ENCODE measurements at places on chromosomes 1 and 21.

GRCh38 chr1:206737729-206738201 lies 32.8 kb upstream of the IL19 start:
- no peak for DNase-seq

DNA sequence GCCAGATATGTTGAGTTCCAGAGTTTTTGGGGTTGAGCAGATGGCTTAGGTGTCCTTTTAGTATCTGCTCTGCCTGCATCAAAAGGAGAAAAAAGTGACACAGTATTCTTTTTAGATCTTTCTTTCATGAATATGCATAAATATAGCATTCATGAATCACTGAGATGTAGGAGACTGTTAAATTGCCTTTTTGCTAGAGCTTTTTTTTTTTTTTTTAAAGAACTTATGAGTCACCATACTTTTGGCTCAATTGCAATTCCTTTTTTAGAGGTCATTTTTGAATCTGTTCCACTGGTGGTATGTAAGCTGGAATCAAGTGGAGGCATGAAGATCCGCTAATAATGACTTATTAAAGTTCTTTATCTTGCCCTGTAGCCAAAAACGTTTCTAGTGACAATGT lies 480.9 kb upstream of the ZRANB2 start:
- DNase-seq: no peak

GRCh38 chr1:37323486-37324377 lies 150.6 kb upstream of the ZC3H12A start:
- peak; percentile 38 for DNase-seq

GRCh38 chr1:102191723-102192122 lies 195.0 kb upstream of the OLFM3 start:
- peak; percentile 26 for DNase-seq

DNA sequence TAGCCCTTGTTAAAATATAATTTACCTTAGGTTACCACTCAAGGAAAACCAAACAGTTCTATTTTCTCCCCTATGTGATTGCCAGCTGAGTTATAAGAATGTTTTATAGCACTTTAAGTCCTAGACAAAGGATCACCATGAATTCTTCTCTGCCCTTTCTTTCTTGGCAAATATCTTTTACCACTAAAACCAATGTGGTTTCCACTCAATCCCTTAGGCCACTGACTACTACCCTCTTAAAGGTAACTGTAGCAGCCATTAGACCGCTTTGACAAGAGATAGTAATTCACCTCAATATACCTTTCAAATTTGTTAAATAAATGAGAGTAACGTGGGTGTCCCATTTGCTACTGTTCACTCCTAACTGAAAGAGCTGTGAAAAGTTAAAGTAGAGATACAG lies 307.9 kb upstream of the PRMT6 start:
- DNase-seq: no peak

- no peak for DNase-seq
Measured at GRCh38 chr1:203089651-203090045, 3.8 kb upstream of the MYOG start.

DNA sequence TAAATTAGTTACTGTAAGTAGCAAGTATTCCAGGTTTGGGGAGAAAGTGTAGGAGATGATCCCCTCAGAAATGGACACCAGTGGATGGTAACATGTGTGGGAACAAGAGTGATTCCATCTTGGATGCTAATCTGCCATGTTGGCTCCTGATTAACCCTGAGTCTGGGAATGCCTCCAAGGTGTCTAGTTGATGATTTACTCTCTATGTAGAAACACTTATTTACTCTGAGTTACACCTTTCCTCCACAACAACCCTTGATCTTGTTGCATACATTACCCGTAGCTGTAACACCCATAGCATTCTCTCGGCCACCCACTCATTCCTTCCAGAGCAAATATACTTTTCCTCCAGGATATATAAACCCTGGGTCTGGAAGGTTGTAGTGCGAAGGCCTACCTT lies 315.9 kb upstream of the GREM2 start:
- no peak for DNase-seq

- DNase-seq: peak; percentile 33
Measured at GRCh38 chr1:25799935-25800702, at the start of gene SELENON. TSS of gene SELENON (plus strand) at chr1:25800193. CDS start at chr1:25800231, 38 bp downstream.

DNA sequence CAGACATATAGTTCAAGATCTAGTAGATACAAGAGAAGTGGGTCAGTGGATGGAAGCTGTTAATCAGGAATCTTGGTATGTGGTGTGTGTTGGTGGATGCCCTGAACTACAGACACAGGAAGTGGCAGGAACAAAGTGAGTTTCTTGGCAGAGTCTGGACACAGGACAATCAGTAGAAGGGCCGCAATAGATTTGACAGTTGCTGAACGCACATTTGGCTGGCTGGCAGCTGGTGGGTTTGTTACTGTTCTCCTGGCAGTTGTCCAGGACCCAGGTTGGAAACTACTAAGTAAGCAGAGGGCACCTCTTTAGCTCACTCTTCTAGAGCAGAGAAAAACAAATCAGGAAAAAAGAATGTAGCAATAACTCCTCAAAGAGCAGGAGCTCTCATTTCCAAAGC lies 13.2 kb downstream of the KRTAP26-1 start:
- no peak for DNase-seq

DNA sequence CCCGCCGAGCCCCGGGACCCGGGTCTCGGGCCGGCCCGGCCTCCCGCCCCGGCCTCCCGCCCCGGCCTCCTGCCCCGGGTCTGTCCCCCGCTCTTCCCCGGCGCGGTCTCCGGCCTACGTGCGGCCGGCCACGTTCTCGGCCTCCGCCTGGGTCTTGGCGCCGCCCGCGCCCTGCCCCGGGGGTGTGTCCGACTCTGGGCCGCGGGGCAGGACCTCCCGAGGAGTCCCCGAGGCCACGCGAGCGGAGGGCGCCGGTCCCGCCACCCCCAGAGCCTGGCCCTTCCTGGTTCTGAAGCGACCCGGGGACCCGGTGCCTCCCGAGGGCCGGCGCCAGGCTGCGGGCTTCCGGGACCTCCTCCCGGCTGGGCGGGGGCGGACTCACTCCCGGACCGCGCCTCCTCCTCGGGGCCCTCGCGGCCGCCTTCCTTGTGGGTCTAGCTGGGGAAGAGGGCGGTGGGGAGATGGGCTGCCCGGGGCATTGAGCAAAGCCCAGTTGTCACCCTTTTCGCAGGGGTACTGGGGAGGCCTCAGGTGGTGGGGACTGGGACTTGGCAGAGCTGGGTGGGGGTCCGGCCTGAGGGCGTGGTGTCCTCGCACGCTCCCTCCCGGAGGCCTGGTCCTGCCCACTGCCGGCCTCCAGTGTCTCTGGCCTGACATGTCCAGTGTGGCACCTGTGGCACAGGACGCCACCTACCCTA lies 558 bp downstream of the PFKL start:
- no peak for DNase-seq

DNA sequence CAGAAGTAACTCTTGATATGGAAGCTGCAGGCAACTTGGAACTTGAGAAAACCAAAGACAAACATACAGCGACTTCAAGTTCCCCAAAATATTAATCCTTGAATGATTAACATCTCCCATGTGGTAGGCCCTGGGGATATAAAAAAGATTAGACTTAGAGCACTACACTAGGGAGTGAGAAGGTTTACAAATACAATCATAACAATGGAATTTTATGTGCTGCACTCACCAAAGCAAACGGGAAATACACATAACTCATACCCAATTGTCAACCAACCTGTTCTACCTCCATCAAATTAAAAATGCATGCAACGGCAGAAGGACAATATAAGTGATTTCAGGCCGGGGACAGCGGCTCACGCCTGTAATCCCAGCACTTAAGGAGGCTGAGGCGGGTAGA lies 3.7 kb downstream of the SMYD3 start:
- no peak for DNase-seq

- no peak for DNase-seq
Measured at GRCh38 chr1:224045556-224045955, 68.4 kb upstream of the FBXO28 start.

- DNase-seq: no peak
Measured at GRCh38 chr1:45543581-45544417, 6.8 kb upstream of the AKR1A1 start.

- DNase-seq: no peak
Measured at GRCh38 chr1:33292726-33293340, 28.1 kb downstream of the A3GALT2 start.

DNA sequence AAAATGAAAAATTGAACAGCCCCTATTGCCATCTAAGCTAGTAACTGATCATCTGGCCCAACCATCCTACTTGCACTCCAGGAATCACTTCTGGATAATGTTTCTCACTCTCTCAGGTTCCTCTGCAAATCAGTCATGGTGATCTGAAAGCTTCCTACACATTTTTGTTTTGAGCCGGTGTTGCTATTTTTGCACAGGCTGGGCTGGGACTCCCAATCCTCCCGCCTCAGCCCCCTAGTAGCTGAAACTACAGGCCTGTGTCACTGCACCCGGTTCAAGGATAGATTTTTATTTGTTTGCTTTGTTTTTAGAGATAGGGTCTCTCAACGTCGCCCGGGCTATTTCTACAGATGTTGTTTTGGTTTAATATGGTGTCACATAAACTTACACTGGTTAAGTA lies 40.5 kb upstream of the HMCN1 start:
- no peak for DNase-seq

DNA sequence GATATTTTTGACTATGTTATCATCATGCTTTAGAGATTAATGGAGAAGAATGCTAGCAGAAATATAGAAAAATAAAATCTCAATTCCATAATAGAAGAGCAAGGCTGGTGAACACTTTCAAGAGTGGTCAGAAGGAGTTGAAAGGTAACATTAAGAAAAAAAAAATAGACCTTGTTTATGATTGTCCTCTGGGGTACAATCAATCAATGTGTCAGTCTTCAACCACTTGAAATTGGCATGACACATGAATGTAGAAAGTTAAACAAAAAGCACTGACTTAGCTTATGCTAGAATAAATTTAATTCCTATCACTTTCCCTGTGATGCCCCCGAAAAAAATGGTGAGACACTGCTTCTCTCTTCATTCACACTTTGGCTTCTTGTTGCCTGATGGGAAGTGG lies 750.3 kb upstream of the ADGRL2 start:
- no peak for DNase-seq

Measured in NCI-H1694 treated with DMSO at 0.1 percent for 48 hours (cell line).